Left ventricle myocardium inferior (tissue), 1 donor: ENCODE measurements at places on chromosomes 1 and 21. TPM values are rescaled to one million over a fixed set of nuclear protein-coding genes. Genes with fewer than 3 reads are reported as not detected.

Gene RGS1
- 0.74 TPM for total RNA-seq

Gene LHX8
- total RNA-seq: not detected

Gene CLIC6
- 11.2 TPM for total RNA-seq

Gene FHAD1
- not detected for total RNA-seq

Gene NCMAP
- 0.11 TPM for total RNA-seq
